GM23338 (cell line): ENCODE measurements at places on chromosomes 12 and 14.

GRCh38 chr12:109726511-109727038 lies 12.9 kb downstream of the FAM222A start:
- DNase-seq, result no peak

DNA sequence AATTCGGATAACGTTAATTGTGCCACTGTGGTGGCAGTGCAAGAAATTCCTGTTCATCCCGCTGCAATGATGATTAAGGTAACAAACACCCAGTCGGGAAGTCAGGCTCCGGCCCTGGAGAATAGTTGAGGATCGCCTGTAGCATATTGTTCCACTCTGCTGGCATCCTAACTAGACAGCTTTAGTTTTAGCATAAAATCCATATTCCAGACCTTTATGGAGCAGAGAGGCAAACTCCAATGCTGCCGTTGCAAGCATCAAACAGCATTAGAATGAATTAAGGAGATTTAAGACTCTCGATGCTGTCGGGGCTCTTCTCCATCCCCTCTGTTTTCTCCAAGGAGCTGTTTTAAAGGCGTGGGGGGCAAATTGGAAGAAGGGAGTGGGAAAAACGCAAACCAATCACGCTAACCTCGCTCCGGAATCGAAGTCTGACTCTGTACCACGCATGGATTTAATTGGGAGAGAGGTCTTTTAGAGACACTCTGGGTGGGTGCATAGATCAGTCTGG lies 660.4 kb downstream of the VRK1 start:
- no peak for DNase-seq

GRCh38 chr12:5177731-5178130 lies 134.1 kb downstream of the KCNA5 start:
- no peak for DNase-seq

DNA sequence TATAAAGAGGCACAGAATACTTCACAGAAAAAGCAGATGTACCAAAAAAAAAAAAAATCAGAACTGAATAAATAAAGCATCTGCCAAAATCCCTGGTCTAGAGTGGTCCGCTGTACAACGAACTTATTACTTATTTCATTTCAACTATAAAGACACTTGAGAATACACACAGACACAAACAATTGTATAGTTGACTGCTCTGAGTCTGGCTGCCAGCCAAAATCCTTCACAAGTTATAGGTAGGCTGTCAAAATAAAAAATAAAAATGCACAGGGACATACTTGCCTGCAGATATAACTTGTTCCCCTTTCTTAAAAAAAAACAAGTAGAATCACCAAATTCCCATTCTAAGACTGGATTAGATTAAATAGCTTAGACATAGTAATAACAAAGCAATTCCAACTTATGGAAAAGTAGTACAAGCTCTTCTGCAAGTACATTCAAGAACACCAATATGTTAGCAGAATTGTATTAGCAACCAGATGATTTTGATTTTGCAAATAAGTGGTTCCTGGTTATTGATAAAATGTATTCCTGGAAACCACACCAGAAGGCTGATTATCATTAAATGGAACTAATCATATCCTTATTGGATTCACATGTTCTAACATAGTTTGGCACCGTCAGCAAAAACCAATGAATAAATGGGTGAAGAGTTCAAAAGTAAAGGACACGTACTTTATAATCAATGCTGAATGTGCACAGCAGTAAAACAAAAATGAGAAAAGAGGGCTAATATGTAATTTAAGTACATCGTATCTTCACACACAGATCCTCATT lies 248.5 kb downstream of the NELL2 start:
- no peak for DNase-seq

DNA sequence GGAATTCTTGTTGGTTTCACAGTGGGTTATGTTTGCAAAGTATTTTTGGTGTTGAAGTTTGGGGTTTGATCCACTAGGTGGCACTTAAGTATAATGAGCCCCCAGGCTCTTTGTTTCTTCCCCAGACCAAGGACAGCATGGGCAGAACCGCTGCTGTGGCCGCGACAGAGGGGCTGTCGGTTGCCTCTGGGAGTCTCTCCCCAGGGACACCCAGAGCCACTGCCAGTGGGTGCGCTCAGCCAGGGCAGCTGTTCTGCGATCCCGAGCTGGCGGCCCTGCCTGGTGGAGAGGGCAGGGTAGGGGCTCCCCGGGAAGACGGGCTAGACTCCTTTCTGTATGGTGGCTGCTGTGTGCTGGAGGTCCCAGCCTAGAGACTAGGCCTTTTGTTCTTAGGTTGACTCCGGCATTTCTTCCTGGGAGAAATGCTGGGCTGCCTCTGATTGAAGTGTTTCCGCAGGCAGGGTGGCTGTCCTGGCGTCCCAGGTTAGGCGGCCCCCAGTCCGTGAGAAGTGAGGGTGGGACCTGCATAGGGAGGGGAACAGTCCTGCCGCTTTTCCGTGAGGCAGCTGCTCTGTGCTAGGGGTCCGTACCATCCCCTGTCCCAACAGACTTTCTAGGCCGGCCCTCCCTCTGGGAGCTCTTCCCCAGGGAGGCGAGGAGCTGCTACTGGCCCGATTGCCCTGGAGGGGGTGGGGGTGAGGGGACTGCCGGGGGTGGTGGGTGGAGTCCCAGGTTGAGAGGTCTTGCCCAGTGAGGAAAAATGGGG lies 253.1 kb upstream of the PELI2 start:
- peak; percentile 81 for DNase-seq

DNA sequence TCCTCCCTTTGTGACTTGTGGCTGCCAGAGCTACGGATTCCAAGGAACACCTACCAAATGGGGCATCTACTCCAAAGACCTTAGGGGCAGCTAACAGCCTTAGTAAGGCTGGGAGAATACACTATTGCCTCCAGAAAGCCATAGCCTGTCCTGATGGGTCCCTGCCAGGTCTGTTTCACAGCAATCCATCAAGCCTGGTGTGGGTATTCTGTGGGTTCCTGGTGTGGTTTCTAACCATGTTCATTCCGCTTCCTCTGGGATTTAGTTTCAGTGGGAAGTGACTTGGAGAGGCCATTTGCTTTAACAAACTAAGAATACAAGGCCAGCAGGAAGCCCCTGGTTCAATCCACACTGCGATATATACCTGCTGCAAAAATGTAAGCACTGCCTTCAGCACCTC lies 220.5 kb downstream of the FOXN3 start:
- DNase-seq, result no peak

DNA sequence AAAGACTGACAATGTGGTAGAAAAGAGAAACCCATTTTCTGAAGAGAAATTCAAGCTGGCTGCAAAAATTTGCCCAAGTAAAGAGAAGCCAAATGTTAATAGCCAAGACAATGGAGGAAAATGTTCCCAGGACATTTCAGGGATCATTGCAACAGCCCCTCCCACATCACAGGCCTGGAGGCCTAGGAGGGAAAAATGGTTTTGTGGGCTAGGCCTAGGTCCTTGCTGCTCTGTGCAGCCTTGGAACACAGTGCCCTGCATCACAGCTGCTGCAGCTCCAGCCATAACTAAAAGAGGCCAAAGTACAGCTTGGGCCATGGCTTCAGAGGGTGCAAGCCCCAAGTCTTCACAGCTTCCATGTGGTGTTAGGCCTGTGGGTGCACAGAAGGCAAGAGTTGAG lies 332.4 kb upstream of the LRIG3 start:
- no peak for DNase-seq
